ENCODE measurements at places on chromosomes 11 and 22.

GRCh38 chr11:10026514-10026913 is 267.5 kb downstream of the SBF2 start:
- no peak for DNase-seq

- no peak for DNase-seq
These were observed 44.7 kb downstream of the IRAG1 start for GRCh38 chr11:10648871-10649270.

DNA sequence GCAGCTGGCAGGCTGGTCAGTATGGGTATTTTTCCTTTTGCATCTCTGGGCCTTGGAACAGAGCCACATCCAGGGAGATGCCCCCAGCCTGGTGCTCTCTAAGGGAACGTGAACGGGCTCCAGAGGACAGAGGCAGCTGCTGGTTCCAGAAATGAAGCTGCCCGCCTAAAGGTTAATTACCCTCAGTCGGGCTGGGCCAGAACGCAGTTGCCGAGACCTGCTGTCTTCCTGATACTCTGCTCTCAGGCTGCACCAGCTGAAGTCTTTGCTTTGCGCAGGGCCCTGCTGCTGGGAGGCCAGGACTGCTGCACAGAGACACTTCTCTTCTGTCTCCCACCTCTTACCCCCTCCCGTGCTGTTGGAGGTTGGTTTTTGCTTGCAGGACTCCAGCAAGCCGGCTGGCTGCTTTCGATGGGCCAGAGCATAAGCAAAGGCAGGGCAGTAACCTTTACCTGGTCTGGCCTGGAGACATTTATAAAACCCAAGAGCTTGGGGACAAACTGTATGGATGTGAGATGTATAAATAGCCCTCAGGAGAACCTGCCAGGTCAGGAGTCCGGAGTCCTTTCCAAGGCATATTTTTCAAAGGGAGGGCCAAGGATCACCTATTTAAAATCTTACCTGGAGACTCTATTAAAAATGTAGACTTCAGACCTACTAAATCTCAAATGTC is 197.1 kb downstream of the GRIK4 start:
- no peak for DNase-seq

- no peak for DNase-seq
These were observed 8.9 kb downstream of the RELT start for GRCh38 chr11:73384872-73385689.

DNA sequence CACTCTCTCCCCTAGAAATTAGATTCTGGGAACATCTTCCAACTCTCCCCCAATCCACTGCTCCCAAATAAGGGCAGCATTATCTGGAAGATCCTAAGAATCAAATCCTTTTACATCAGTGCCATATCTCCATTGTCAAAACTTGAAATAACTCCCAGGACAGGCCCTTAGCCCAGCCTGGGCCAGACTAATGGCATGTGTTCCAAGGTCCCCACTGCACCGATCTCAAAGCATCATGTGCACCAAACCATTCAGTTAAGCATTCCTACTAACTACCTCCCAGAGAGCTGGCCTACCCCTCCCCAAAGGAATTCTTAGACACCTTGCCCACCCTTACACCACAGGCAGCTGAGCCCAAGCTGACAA is 44.2 kb upstream of the POU2AF1 start:
- no peak for DNase-seq

Measured in stimulated activated CD8-positive, alpha-beta memory T cell treated with anti-CD3 and anti-CD28 coated beads, Interleukin-4, amount 100 ng/mL, for 1 hour (primary cell).